ENCODE measurements at places on chromosomes 2 and 18.

GRCh38 chr2:156841321-156841720 is 405.1 kb downstream of the GPD2 start:
- no peak for DNase-seq

- no peak for DNase-seq
Observed at GRCh38 chr2:120432976-120433815, 87.3 kb downstream of the INHBB start.

- DNase-seq: no peak
Observed at GRCh38 chr2:147530033-147530432, 314.8 kb upstream of the ACVR2A start.

DNA sequence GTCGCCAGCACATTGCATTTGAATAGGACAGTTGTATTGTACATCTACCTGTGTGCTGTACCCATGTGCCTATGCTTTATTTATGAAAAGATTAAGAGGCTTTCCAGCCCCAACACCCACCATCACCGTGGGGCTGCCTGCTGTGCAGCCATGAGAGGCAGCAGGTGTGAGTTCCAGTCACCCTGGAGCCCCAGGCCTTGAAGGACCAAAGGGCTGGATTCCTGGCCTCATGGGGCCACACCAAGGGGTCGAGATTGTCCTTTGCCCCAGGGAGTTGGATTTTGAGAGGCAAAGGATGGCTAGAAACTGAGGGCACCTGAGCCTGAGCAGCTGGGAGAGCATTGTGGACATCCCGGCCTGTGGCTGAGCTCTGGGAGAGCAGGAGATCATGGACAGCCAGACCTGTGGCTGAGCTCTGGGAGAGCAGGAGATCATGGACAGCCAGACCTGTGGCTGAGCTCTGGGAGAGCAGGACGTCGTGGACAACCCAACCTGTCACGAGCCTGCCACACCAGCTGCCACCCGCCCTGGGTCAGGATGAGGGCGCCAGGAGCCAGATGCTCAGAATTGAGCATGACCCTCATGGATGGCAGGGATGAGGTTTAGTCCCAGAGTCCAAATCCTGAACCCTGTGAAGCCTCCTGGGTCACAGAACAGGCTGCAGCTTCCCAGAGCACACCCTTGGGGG is 182.5 kb upstream of the RAB6C start:
- no peak for DNase-seq

DNA sequence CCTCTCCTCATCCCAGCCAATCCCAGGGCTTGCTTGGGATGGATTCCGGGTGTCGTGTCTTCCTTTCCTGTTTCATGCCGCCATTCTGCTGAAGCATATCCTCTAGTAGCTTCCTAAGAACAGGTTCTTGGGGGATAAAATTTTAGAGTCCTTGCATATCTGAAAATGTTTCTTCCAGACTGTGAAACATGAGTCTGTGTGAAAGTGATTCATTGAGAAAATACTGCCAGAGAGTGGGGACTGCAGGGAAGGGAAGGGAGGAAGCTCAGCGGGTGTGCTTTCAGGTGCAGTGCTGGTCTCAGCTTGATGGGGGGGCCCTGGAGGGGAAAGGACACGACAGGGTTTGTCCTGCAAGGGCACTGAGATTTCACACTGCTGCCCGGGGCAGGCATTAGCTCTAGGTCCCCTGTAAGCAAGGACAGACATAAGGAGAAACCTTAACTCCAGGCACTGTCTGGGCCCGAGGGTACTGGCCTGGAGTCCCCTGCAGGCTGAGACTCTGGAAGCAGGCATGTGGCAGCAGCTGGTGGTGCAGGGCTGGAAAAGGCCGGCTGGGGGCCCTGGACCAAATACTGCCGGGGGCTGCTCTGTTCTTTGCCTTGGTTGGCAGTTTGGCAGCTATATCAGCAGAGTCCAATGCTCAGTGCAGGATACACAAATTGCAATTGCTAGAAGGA is 97.6 kb upstream of the HS6ST1 start:
- DNase-seq: no peak

DNA sequence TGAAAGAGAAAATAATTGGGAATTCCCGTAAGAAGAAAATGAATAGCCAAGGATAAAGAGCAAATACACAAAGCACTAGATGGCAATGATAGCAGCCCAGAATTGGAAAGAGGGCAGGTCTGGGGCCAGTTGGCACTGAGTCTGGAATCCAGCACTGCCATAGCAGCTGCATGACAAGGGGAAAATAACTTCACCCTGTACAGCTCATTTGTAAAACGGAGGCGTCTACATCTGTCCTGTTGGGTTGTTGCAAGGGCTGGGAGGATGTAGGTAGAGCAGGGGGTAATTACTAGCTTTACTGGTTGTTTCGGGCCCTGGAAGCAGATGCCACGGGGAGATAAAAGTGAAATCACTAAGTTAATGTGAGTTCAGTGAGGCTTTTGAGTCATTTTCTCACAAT is 110.0 kb upstream of the RASGRP3 start:
- no peak for DNase-seq
